ENCODE measurements at places on chromosomes 7 and 10.

GRCh38 chr10:72146071-72146470 is 57.7 kb upstream of the SPOCK2 start:
- no peak for DNase-seq

DNA sequence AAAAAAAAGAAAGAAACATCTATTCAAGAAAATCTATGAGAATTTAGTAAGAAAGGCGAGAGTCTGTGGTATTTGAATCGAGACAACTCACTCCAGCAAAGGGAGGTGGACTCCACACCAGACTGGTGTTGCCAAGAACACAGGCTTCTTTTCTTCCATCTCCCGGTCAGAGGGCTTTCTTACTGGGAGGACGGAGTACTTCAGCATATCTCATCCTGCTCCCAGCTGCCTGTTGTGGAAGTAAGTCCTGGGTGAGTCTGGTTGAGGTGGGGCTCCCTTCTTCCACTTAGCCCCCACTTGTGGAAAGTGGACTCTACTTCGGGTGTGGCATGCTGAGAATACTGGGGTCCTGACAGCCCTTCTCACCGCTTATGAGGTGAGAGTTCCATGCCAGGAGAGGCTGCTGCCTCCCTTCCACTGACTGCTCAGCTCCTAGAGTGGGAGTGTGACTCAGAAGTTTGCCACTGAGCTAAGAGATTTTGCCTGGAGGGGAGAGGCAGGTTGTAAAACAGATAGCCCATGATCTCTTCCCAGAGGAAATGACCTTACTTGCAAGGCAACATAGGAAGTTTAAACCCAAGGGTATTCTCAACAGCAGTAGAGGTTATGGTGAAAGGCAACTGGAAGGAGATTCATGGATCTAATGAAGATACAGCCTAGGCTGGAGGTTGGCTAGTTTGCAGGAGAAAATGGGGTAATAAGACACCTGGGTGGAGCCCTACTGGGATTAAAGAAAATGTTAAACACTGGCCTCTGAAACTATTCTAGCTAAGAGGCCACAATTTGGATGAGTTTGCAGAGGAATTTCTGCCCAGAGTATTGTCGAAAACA is 3.5 kb upstream of the NACAD start:
- no peak for DNase-seq

GRCh38 chr7:139944248-139944647 is 115.2 kb downstream of the TBXAS1 start:
- no peak for DNase-seq

DNA sequence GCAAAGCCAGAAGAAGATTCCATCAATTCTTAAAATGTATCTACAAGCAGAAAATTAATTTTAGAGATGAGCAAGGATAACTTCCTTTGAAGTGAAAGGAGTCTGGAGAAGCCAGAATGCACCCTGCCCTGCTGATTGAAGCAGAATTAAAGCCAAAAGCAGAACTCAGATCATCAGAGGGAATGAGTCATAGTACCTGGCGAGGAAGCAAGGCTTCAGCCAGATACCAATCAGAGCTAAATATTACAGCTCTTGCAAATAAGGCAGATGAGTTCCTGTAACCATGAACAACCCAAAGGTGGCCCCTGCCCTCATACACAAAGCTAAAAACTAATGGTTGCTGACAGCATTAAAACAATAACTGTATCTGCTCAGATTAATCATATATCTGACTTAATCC is 10.4 kb downstream of the HTR7 start:
- DNase-seq: no peak

GRCh38 chr10:19563388-19564141 is 252.7 kb upstream of the PLXDC2 start:
- DNase-seq: no peak

GRCh38 chr10:114404171-114405010 is at the start of gene AFAP1L2:
TSS of gene AFAP1L2 (minus strand) at chr10:114404502. CDS start at chr10:114404455, 47 bp downstream.
- DNase-seq: no peak

DNA sequence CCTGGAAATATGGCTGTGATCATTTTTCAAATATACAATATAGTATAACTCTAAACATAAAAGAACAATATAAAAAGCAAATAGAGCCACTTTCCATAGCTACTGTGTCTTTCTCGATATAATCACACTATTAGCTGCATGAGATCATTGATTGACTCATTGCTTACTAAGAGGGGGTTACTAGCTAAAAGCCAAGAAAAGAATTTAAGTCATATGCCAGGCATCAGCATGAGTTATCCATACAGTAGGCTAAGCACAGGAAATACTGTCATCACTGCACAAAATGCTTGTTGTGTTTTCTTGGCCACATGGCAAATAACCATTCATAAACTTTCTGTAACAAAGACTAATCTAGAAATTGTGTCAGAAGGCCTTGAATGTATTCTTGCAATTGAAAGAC is 18.8 kb upstream of the ABCB5 start:
- DNase-seq: no peak

DNA sequence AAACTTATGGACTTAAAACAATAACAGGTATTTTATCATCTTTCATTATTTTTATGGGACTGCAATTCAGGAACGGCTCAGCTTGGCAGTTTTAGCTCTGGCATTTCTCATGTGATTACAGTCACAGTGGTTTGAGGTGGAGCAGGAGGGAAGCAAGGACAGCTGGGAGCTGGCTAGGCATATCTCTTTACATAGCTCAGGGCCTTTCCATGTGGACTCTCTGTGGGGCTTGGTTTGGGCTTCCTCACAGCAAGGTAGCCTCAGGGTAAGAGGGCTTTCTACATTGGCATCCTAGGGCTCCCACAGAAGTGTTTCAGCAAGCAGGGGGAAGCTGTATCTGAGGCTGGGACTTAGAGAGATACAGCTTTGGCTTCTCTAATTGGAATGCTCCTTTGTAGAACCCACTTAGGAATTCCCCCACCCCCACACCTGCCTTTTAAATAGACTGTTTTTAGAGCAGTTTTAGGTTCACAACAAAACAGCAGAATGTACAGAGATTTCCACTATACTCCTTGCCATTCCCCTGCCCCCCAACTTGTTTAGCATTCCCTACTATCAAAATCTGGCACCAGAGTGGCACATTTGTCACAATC is 26.6 kb upstream of the SDHAF3 start:
- no peak for DNase-seq

DNA sequence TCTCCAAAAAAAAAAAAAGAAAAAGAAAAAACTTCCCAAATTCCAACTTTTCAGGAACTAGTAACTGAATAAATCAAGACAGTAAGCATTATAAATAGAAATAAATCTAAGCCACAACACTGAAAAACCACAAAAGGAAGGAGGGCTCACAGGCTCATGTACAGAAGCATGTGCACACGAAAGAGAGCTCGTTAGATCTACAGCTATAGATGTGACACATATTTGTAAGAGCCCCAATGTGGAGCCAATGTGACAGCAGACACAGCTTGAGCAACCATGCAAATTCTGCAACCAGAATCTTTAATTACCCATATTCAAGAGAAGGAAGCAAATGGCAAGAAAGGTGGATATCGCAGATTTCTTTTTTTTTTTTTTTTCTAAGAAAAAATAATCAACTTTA is 94.7 kb downstream of the SORBS1 start:
- no peak for DNase-seq

DNA sequence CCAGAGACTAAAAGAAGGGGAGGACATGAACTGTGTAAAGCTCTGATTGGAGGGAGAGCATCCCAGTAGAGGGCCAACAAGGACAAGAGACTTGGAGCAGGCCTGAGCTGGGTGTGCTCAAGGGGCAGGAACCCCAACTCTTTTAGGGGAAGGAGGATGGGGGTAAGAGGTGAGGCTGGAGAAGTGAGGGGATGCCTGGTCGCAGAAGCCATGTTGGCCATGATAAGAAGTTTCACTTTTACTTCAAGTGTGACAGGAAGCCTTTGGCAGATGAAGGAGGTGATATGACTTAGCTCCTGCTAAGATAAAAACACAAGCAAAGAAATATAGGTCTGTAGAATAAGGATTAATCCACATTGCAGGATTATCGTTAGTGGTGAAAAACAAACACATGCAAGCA is 208.3 kb downstream of the JAZF1 start:
- DNase-seq: no peak

DNA sequence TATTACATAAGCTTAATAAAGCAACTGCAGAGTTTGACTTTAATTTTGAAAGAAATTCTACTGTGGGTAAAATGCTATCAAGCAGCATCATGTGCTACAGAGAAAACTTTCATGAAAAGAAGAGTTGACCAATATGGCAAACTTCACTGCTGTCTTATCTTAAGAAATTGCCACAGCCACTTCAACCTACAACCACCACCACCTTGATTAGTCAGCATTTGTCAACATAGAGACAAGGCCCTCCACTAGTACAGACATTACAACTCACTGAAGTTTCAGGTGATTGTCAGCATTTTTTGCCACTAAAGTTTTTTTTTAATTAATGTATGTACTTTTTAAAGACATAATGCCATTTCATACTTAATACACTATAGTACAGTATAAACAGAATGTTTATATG is 350.3 kb downstream of the HPSE2 start:
- no peak for DNase-seq

DNA sequence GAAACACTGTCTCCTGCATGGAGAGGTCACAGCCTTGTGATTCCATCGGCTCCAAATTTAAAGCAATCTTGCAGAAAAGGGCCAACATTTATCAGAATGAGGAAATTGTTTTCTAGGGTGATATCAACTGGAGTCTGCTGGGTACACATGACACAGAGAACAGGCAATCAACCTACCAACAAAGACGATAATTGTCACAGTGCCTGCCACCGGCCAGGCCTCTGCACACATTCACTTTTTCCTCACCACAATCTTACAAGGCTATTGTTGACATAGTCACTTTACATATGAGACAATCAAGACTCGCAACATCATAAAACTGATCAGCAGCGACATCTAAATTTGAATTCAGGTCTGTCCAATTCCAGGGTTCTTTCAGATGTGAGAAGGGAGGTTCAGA is 189.4 kb downstream of the KCNMA1 start:
- DNase-seq: no peak

DNA sequence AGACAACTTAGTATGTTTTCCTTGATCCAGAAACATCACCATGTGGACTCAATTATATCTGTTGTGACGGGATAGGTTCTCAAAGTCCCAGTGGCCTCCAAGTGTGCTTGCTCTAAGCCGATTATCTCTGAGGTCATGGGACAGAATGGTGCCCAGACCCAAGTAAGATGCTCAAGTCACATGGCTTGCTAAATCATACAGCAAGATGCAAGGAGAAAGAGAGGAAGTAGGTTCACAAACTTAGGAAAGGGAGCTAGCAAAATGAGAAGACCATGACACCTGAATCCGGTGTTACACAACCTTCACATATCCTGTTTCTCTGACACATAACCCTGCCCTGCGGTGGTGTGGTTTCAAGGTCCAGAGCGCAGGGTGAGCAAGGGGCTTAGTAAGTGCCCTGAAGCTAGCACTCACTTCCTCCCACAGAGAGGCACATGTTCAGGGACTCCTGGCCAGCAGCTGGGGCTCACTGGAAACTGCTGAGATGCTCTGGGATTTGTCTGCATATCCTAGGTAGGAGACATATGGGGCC is 590.9 kb upstream of the ANKRD30A start:
- no peak for DNase-seq

DNA sequence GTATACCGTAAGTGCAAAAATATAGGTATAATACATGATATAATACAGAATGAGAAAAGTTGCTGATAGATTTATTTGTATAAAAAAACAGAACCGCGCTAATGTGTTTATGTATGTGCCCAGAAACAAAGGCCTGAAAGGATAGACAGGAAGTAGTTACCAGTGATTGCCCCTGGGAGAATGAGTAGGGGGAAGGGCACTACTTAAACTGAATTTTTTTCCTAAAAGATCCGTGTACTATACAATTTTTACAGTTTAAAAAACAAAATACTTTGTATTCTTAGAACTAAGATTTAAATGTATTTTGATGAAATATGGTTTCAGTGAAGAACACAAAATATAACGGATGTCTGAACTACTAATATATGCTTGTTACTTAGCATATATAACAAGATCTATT is 2.9 kb downstream of the IPMK start:
- no peak for DNase-seq

DNA sequence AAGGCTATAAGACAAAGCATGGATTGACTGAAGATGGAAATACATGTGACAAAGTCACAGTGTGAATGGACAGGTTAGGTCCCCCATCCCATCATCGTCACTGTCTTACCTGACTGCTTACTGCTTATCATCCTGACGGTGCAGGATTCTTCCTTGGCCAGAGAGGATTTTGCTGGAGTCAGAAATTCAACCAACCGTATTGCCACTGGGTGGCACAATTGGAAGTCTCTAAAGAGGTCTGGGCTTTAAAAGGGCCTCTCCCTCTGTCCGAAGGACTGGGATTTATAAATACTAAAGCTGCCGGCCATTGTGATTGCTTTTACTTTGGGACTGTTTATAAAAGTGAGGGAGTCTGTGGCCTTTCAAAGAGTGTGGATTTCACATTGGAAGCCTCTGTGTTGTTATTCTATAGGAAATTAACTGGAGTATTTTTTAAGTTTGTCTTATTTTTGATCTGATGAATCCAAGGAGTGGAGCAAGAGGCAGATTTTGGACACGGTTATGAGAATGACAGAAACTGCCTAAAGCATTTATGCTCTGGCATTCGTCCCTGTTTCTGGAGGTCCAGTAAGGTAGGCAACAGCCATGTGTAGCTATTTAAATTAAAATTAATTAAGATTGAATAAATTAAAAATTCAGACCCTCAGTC is 113.3 kb upstream of the CREB5 start:
- DNase-seq: no peak

DNA sequence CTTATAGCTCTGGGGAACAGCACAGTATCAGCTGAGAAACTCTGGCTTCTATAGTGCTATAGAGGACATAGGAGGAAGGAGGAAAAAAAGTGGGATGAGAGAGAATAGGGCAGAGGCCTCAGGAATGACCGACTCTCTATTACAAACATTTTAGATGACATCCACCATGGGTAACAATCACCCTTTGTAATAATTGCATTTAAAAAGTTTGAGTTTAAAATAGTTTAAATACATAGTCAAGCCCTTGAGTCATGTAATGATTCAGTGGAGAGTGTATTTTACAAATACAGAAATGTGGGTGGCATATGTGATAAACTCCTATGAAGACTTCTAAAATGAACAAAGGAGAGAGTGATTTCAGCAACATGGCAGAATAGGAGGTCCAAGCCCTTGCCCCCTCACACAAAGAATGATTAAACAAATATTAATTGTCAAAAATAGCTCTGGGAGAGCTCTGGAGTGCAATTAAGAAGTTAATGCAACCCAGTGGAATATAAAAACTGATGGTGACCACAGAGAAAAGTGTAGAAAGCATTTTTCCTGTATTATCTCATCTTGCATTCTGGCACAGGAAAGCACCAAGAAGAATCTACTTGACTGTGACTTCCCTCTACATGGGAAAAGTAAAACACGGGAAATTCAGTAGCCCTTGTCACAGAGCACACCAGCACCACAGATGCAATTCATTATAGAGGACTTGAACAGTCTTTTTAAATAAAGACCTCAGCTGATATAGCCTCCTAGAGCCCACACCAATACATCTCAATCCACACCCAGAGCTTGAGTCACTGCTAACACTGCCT is 569.0 kb upstream of the SORCS1 start:
- DNase-seq: no peak

- no peak for DNase-seq
Measured at GRCh38 chr7:37467002-37467401, 18.3 kb upstream of the ELMO1 start.
